SHP77 (cell line): ENCODE measurements at places on chromosomes 6 and 20.

- no peak for DNase-seq
Observed at GRCh38 chr20:10067321-10067720, 32.5 kb downstream of the ANKEF1 start.

- DNase-seq, result no peak
Observed at GRCh38 chr20:21251278-21251677, 51.9 kb upstream of the XRN2 start.

DNA sequence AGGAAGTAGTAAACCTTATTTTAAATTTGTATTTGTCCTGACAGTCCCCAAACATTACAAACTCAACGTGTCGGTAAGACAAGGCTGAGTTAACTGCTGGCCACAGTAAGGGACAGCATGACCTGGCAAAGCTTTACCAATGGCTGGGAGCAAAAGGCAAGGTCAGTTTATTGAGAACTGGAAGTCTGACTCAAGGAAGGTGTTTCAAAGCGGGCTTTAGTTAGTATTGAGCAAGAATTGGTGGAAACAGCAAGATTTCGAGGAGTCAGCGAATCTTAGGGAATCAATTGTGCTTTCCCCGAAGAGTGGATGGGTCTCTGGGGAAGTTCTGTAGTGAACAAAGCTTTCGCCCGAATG lies 885 bp upstream of the GZF1 start:
- peak; percentile 13 for DNase-seq

DNA sequence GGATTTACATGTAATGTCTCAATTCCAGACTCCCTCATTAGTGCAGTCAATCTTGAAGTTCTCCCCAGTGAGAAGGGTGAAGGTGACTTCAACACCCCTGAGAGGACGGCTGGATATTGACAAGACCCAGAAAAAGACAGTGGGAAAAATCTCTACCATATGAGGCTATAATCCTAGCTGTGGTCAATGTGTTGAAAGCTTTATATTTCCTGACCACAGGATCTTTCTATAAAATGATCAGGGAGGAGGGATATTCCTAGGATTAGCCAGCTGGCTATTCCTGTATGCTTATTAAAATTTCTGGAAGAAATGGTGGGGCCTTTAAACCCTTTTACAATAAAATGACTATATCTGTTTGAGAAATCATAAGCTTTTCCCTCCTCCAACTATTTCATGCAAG lies 43.0 kb downstream of the TFAP2B start:
- no peak for DNase-seq

DNA sequence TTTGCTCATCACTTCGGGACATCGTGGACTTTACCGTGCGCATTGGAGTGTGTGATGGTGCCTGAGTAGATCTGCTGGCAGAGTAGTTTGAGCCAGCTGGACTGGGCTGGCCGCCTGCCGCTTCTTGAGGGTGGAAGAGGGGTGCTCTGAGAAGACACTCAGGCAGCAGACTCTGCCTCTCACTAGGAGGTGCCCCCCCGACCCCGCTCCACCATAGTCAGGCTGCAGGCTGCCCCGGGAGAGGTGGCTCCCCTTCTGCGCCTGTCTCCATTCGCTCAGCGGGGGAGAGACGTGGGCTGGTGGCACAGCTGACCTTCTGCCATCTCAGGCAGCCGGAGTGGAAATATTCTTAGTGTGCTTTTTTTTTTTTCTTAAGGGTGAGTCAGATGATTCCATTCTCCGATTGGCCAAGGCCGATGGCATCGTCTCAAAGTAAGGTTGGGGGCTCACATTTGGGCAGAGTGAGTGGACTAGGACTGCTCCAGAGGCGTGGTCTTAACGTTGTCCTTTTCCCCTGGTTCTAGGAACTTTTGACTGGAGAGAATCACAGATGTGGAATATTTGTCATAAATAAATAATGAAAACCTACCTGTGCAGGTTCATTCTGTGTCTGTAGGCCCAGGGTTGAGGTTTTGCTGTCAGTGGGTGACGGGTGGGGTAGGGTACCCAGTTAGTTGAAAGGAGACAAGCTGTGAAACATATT lies 1.2 kb downstream of the RPS21 start:
- no peak for DNase-seq

- DNase-seq, result no peak
Observed at GRCh38 chr6:72976484-72976883, 248.8 kb downstream of the KHDC1L start.

DNA sequence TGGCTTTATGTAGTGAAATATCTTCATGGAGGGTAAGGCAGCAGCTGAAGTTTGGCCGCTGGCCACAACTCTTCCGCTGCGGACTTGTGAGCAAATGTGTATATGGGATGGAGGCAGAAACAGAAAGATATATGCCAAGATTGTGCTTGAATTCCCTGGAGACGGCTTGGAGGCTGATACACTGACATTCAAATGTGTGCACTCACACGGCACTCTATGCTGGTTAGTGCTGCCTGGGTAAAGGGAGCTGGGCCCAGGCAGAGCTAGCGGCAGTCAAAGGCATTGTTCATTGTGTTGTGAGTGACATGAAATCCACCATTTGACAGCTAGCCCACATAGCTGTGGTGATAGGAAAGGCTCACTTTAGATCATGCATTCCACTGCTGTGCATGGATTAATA lies 202.7 kb downstream of the CLIC5 start:
- DNase-seq, result no peak

GRCh38 chr6:54107470-54108090 lies 3.7 kb upstream of the MLIP start:
- DNase-seq, result no peak

GRCh38 chr20:23647346-23647745 lies 9.6 kb upstream of the CST3 start:
- no peak for DNase-seq

DNA sequence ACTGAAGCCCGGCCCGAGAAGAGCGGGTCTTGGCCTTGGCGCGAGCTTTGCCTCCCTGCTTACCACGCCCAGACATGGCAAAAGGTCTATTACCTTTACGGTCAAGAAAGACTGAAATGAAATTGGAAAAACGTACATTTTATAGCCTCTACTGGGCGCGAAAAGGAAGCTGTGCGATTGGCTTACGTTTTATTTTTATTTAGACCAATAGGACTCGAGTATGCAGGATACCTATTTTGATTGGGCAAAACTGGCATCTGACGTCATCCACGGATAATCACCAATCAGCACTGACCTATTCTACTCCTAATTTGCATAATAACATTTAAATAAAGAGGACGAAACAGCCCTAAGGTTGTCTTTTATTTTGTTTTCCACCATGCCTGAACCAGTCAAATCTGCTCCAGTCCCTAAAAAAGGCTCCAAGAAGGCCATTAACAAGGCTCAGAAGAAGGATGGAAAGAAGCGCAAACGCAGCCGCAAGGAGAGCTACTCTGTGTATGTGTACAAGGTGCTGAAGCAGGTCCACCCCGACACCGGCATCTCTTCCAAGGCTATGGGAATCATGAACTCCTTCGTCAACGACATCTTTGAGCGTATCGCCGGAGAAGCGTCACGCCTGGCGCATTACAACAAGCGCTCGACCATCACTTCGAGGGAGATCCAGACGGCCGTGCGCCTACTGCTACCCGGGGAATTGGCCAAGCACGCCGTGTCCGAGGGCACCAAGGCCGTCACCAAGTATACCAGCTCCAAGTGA lies 97.4 kb downstream of the OR2B2 start:
- DNase-seq, result peak; percentile 91

DNA sequence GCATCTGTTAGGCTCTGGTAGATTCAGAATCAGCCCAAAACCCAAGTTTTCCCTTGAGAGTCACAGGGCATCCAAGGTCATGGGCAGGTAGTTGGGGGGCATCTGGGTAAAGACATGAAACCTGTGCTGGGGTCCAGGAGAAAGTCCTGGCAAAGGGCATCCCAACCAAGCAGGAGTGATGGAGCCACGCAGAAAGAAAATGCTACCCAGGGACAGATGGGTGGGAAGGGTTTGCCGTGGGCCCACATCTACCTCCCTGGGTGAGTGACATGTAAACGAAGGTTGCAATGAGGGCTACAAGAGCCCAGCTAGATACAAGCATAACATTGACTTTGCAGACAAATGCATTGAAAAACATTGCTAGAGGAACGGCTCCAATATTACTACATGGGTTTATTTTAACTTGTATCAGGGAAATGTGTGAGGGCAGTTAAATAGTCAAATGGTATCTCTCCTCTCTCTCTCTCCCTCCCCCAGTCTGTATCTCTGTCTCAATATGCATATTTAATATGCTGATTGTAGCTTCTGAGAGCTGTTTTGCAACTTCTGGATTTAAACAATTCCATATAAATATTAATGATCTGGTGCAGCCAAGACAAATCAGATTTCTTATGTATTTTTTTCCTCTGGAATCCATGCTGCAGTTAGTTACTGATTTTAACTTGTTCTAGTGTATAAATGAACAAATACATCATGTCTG lies 135.7 kb downstream of the SYNDIG1 start:
- DNase-seq, result no peak

GRCh38 chr6:129773304-129773703 lies 63.3 kb upstream of the ARHGAP18 start:
- no peak for DNase-seq

- no peak for DNase-seq
Observed at GRCh38 chr6:32371229-32371628, 474 bp downstream of the TSBP1 start.

GRCh38 chr6:36566418-36566905 lies 19.2 kb upstream of the STK38 start:
- DNase-seq, result no peak

DNA sequence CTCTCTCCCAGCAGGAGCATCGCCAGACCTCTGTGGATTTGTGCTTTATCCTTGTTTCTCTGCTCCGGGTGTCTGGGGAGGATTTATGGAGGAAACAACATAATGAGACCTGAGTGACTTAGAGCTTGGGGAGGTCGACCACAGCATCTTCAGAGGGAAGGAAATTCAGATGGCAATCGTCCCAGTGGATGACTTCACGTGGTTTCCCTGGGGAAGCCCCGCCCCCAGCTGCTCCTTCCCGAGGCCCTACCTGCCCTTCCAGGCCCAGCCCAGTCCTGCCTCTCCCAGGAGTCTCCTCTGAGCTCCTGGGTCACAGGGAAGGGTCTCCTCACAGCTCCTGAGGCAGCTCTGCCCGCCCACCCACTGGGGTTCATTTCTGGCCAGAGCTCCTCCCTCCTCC lies 430.3 kb upstream of the SULF2 start:
- DNase-seq, result no peak

- DNase-seq, result no peak
Observed at GRCh38 chr6:19332806-19333460, 504.2 kb upstream of the ID4 start.

DNA sequence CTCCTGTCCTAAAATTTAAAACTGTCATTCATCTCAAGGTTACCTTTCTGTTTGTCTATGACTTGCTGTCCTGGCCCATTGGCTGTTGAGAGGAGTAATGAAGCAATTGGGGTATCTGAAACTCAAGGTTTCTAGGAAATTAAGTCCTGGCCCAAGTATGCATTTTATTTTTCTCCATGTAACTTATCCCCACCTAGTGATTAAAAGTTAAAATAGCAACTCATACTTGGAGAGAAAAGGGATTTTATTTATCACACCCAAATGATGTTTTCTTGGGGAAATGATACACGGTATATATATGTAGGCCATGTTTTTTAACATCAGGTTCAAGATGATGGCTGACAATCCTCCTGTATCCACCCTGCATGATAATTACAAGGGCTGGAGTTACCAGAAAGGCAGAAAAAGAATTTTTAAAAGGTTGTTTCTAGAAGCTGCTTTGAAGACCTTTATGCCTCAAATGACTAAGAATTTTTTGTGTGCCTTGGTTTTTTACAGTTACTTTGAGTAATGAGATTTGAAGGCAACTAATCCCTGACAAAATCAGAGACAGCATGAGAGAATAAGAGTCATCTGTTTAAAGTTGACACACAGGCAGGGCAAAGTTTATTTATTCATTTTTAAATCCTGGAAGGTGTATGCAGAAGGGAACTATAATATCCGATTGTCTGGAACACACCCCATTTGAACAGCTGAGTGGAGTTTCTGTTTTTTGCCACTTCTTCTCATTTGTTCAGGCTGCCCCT lies 28.9 kb upstream of the C6orf58 start:
- no peak for DNase-seq

DNA sequence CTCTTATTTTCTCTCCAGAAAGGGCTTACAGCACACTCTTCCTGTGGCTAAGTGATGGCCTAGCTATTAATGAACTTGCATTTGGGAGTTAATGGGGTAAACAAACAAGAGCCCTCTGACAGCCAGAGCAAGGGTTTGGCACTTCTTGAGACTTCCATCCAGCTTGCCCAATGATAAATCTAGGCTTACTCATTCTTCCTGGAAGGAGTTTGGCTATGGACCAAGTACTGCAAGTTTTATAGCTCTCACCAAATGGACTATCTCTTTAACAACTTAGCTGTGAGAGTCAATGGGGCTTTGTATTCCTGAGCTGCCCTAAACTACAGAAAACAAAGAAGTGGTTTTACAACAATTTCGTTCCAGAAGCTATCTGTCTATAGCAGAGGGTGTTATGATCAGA lies 16.7 kb upstream of the PI3 start:
- no peak for DNase-seq

- DNase-seq, result no peak
Observed at GRCh38 chr6:56767435-56767834, 124.7 kb upstream of the DST start.

DNA sequence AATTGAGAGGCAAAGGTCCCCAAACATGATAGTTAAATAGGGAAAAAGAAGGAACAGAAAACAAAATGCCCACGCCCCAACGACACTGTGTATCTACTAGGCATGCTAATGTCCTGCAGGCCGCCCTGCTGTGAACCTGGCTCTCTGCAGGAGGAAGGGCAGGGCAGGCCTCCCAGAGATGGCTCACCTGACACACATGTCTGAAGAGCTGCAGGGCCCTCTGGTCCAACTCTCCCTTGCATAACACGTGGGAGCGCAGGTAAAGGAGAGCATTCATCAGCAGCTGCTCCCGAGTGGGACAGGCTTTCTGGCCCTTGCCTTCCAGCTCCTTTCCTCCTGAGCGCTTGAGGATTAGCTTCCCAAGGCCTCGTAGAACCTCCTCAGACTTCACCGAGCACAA lies 53.7 kb upstream of the LYRM2 start:
- no peak for DNase-seq

- DNase-seq, result no peak
Observed at GRCh38 chr20:46509523-46509922, 3.8 kb downstream of the ZNF334 start.

GRCh38 chr6:136250686-136251008 lies 536 bp upstream of the MTFR2 start:
- no peak for DNase-seq
